ENCODE measurements at places on chromosomes 11 and 22.
A peak's percentile ranks its signal among the peaks of the same experiment; 100 is the strongest.

- DNase-seq: no peak
Observed at GRCh38 chr11:26025676-26026075, 306.3 kb upstream of the ANO3 start.

GRCh38 chr11:70501933-70502540, 103.7 kb downstream of the CTTN start:
- no peak for DNase-seq

DNA sequence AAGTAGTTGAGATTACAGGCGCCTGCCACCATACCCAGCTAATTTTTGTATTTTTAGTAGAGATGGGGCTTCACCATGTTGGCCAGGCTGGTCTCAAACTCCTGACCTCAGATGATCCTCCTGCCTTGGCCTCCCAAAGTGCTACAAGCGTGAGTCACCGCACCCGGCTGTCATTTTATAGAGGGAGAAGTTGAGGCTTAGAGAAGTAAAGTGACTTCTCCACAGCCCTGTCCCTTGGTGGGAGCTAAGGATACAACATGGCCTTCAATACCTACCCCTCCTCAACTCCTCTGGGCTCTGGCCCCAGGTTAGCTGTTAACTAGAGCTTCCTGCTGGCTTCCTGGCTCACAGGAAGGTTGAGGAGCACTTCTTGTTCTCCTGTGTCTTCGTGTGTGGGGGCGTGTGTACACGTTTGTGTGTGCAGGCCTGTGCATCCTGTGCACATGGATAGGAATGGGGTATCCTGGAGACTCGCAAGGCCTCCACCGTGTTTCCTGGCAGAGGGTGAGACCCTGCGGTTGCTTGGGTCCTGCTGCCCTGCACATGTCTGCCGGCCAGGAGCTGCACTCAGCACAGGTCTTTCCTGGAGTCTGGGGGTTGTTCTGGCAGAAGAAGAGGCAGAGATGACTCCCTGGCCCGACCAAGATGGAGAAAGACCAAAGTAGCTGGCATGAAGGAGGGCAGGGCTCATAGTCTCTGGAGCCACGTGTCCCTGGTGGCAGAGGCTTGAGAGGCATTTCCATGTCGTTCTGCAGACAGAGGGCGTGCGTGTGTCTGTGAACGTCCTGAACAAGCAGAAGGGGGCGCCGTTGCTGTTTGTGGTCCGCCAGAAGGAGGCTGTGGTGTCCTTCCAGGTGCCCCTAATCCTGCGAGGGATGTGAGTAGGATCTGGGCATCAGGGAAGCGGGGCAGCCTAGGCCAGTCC, 2.4 kb downstream of the SIDT2 start:
- DNase-seq: peak; percentile 34

DNA sequence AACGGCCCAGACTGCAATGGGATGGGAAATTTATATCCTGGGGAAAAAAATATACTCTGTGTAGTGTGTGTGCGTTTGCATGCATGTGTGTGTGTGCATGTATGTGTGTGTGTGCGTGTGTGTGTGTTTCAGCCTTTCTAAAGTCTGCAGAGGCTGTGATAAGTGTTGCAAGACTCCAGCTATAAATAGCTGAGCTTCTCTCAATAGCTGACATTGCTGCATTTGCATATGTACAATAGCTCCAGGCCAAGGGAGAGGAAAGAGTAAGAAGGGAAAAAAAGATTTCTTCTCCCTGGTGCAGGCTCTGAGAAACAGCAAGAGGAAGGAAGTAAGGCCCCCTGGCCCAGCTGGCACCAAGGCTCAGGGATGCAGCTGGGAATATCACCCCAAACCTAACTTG, 483.0 kb downstream of the MN1 start:
- no peak for DNase-seq

GRCh38 chr11:114398303-114398920, 1.9 kb downstream of the C11orf71 start:
- DNase-seq: no peak

DNA sequence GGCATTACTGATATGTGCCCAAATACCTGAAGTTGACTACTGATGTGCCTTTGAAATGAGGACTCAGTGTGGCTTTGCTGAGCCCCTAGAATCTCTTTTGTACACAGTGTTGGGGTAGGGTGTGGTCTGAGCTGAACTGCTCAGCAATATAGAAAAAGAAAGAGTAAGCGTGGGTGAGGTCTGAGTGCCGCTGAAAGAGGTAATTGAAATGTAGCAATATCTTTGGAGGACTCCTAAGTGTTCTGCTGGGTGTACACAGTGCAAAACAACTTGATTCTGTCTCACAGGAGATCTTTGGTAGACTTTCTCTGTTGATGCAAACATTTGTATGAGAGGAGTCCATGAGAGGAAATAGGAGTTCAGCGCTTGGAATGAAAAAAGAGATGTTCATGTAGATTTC, 73.7 kb upstream of the PTPN5 start:
- no peak for DNase-seq

GRCh38 chr22:50236731-50237409, 8.0 kb downstream of the TUBGCP6 start:
- no peak for DNase-seq

GRCh38 chr11:124762624-124763155, 600 bp upstream of the ESAM start:
- no peak for DNase-seq

GRCh38 chr22:43481568-43482317, 69.9 kb downstream of the MPPED1 start:
- DNase-seq: peak; percentile 21

DNA sequence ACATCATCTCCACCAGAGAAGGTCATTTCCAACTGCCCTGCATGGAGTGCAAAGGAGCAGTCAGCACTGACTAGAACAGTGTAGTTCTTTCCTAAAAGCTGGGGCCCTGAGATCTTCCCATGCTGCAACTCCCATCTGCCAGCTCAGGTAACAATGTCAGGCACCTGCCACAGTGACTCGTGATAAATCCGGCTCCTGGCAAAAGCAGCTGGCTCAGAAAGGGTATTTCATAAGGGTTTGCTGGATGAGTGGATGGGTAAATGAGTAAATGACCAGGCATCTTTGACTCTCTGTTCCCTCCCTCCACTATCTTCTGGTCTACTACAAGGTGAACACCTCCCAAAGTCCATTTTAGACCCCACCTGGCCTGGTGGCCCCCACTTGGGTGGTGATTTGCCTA, 403.6 kb downstream of the NXPE2 start:
- no peak for DNase-seq

GRCh38 chr11:113119074-113119473, 157.9 kb downstream of the NCAM1 start:
- no peak for DNase-seq

DNA sequence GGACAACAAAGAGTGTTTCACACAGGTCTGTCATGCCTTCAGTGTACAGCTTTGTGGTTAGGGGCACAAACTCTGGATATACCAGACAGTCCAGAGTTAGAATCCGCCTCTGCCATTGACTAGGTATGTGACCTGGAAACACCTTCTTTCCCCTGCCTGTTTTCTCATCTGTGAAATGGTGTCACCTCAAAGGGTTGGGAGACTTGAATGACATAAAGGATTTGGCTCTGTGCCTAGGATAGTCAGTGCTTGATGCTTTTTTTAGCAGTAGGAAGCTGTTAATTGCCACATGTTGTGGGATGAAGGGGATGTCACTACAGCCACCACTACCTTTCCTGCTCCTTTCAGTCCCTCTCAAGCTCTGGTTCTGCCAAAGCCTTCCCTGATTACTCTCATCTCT, 17.4 kb upstream of the LRRC55 start:
- no peak for DNase-seq

DNA sequence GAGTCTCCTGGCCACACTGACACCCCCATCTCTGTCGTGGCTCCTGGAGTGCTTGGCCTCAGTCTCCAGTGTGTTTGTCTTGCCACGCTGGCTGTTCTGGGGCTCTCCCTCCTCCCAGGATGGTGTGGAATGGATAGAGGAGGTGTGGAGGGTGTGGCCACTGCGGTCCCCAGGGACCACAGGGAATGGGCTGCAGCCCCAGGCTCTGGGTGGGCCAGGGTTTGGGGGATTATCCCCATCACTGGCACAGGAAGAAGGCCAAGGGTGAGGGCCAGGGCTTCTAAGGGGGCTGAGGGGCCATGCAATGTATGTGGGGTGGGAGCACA, 8.1 kb downstream of the GNAZ start:
- DNase-seq: no peak

- DNase-seq: no peak
Observed at GRCh38 chr11:110835106-110835505, 122.9 kb upstream of the ARHGAP20 start.
